ENCODE measurements at places on chromosomes 7 and 10. TPM values are rescaled to one million over a fixed set of nuclear protein-coding genes. Genes with fewer than 3 reads are reported as not detected.

The SFTPA1 gene
- not detected for total RNA-seq

The RARRES2 gene
- not detected for total RNA-seq

The CPA2 gene
- not detected for total RNA-seq

The ATG9B gene
- 6.9 TPM for total RNA-seq

The MAGI2 gene
- 0.07 TPM for total RNA-seq

The GPC2 gene
- total RNA-seq = 5.6 TPM

The PAPOLB gene
- total RNA-seq = not detected

The MCM10 gene
- 55.5 TPM for total RNA-seq

The ZNF680 gene
- 9.6 TPM for total RNA-seq

All from T-helper 1 cell treated with Interleukin-12 subunit alpha and Interleukin-12 subunit beta and Interleukin-4 antibody, amounts not matched to agents 30 ng/mL and 1 ng/mL, for 36 hours (primary cell).